ENCODE measurements at places on chromosomes 13 and 19.

- DNase-seq = no peak
Observed at GRCh38 chr13:66574606-66575005, 655.5 kb downstream of the PCDH9 start.

- no peak for DNase-seq
Observed at GRCh38 chr13:113901231-113901630, 37.4 kb upstream of the GAS6 start.

- no peak for DNase-seq
Observed at GRCh38 chr13:34416971-34417380, 525.1 kb upstream of the NBEA start.

GRCh38 chr19:51637362-51637978 is 7.3 kb upstream of the SIGLEC5 start:
- peak; percentile 42 for DNase-seq

DNA sequence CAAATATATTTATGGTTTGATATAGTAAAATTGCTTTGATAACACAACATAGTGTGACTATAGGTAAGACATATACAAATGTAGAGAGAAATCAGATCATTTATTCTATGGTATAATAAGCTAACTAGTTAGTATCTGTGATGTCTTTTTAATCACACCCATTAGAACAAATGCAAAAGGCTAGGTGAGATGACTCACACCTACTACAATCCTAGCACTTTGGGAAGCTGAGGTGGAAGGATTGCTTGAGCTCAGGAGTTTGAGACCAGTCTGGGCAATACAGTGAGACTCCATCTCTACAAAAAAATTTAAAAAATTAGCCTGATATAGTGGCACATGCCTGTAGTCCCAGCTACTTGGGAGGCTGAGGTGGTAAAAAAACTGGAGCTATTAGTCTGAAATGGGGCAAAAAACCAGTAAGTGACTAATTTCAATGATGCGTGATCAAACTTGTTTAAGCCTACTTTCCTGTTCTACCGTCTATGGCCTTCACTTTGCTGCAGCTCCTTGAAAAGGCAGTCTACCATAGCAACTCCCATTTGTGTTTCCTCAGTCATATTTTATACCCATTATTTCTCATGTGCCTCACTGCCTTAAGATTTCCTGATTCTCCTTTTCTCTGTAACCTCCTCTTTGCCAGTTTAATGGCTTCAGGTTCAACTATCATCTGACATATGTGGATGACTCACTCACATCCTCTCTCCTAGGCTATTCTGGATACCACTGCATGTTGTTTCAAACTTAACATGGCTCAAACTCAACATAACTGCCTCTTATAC is 12.5 kb downstream of the ALG5 start:
- no peak for DNase-seq

DNA sequence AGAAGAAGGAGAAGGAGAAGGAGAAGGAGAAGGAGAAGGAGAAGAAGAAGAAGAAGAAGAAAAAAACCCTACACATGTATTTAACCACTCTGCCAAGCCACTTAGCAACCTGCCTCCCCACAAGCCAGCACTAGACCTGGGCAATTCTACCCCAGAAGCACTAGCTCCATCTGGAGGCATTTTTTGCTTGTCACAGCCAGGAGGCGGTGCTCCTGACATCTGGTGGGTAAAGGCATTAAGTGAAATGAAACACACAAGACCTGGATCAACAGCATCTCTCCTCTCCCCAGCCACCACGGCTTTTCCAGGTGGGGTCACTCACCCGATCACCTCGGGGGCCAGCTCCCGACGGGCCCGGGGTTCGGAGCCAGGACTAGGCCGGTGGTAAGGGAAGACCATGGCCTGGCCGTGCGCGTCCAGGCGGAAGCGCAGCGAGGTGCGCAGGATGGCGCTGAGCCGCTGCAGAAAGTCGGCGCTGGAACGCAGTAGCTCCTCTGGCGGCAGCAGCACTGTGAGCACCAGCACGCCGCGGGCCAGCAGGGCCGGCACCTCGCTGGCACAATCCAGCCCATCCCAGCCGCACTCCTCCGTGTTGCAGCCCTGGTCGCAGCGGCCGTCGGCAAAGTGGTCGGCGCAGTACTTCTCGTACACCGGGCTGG is 26.9 kb downstream of the NOTCH3 start:
- peak; percentile 36 for DNase-seq

DNA sequence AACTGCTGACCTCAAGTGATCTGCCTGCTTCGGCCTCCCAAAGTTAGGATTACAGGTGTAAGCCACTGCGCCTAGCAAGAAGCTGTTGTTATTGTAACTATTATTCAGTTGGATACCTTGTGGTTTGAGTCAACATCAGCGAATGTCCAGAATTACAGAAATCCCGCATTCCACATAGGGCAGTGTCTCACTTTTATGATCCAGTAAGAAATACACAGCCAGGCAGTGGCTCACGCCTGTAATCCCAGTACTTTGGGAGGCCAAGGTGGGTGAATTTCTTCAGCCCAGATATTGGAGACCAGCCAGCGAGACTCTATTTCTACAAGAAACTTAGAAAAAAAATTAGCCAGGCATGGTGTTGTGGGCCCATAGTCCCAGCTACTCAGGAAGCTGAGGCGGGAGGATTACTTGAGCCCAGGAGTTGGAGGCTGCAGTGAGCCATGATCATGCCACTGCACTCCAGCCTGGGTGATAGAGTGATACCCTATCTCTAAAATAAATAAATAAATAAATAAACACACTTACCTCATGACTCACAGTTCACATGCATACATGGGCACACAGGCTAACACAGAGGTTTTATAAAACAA is 43.8 kb downstream of the SPTBN4 start:
- DNase-seq = no peak

DNA sequence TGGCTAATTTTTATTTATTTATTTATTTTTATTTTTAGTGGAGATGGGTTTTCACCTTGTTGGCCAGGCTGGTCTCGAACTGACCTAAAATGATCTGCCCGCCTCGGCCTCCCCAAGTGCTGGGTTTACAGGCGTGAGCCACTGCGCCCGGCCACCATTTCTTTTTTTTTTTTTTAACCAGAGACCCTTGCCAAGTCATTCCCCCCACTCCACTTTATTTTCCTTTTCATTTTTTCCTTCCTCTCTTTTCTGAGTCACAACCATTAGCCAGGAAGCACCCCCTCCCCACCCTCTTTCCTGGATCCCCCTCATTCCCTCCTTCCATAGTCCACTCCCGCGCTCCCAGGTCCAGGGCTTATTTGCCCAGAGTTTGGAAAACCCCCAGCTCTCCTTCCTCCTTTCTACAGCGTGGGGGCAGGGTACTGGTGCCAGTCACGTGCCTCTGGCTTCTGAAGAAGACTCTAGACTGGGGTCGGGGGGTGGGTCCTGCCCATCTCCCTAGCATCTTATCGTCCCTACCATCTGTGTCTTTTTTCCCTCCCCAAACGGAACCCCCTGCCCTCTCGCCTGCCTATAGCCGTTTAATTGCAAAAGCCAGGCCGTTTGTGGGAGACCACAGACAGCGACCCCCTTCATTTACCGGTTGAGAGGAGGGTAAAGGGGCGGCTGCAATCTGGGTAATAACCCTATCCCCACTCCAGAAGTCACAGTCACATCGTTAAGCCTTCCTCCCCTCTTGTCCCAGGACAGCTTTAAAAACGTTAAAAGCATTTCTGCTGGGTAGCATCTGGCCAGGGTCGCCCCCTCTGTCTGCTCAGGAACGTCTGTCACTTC is 1.1 kb upstream of the CALR start:
- DNase-seq = peak; percentile 52

DNA sequence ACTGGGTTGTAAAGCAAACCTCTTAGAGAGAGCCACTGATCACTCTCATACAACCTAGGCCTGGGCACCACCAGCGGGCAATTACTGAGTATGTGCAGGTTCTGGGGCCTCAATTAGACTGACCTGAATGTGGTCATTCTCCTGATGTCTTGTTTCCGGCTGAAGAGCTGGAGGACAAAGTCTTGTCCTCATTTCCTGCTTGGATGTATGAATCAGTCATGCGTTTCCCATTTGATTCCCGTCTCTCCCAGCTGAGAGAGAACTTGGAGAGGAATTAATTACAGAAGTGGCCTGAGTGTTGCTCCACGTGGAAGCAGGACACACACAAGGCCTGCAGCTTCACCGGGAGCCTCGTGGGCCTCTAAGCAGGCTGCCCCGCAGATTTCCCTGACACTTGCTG is 799.3 kb upstream of the ARGLU1 start:
- DNase-seq = no peak

DNA sequence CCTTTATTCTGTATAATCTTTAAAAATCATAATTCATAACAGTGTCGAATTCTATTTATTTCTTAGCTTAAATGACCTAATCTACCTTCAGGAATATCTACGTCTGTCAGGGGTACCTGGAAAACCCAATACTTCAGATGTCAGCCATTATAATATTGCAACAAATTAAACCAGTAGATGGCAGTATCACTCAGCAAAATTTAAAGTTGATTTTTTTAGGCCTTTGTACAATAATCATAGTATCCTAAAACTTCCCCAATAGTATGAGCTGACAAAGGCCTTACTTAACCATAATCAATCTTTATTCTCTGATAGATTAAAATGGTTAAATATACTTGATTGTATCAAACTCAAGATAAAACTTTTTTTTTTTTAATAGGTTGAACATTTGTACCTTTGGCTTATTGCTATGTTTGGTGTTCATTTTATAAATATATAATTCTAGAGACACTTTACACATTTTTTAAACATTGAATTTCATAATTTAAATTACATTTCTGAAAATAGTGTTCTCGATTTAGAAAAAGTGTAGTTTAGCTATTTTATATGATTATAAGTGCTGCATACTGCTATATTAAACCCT is 830.2 kb upstream of the SPRY2 start:
- DNase-seq = peak; percentile 4

DNA sequence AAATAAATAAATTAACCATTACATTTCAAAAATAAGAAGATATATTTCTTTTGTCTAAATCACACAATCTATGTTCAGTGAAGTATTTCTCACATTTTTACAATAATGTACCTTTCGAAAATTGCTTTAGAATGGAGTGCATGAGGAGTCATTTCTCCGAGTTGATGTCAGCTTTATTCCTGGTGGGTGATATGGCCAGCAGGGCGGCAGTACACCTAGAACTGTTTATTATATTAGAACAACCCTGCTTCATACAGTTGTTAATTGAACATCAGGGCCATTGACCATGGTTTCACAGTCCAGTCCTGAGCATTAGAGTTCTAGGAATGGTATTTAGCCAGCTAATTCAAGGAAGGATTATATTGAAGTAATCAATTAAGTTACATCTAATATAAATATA is 696.3 kb upstream of the SLC10A2 start:
- no peak for DNase-seq

DNA sequence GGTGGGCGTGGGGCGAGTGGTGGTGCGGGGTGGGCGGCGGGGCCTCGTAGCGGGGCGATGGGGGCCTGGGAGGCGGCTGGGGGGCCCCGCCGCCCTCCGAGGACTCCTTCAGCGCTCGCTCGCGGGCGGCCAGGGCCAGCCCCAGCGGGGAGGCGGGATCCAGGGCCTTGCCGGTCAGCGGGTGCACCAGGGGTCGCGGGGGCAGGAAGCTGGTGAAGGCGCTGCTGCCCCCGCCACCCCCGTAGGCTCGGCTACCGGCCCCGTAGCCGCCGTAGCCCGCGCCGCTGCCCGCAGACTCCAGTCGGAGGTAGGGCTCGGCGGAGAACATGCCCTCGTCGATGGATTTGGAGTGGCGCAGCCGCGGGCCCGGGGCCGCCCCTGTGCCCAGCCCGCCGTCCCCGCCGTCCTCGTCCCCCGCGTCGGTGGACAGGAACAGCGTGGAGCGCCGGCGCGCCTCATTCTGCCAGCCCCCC is 18.6 kb downstream of the C19orf81 start:
- DNase-seq = no peak

DNA sequence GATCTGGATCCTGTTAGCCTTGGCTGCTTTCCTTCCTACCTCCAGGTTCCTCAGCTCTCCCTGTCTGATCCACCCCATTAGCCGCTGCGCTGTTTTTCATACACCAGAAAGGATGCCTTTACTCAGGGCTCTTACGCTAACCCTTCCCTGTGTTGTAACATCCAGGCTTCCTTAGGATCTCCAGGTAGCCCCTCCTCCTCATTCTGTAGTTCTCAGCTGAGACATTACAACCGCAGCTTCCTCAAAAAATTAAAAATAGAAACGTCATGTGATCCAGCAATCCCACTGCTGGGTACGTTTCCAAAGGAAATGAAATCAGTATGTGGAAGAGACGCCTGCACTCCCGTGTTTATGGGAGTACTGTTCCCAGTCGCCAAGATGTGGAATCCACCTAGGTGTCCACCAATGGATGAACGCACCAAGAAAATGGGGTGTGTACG is 18.4 kb upstream of the MYADM start:
- DNase-seq = no peak

- no peak for DNase-seq
Observed at GRCh38 chr13:68056816-68057710, 826.9 kb upstream of the PCDH9 start.

- no peak for DNase-seq
Observed at GRCh38 chr19:55652311-55653128, 2.3 kb upstream of the U2AF2 start.

All from GM12865 (cell line).